ENCODE measurements at places on chromosomes 2 and 18.

- DNase-seq, result peak; percentile 66
Measured at GRCh38 chr2:120729406-120730399, 6.0 kb upstream of the GLI2 start.

DNA sequence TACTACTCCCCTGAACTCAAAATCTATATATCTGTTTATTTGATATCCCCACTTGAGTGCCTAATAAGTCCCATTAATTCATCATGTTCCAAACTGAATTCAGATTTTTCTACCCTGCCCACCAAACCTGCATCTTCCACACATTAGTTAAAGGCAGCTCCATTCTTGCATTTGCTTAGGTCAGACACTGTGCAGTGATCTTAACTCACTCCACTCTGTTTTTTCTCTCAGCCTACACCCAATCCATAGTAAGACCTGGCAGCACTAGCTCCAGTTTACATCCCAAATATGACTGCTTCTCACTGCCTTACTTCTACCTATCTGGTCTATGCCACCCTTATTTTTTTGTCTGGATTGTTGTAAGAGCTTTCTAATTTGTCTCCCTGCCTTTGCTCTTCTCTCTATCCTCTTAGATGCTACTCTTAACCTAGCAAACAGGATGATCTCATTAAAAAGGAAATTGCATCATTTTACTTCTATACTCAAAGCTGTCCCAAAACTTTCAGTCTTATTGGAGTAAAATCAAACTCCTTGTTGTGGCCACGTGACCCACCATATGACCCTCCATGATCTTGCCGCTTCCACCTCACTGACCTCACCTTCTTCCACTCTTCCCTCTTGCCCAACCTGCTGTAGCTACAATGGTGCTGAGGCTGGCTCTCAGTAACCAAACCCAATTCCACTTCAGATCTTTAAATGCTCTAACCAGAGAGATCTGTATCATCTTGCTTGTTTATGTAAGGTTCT, 274.9 kb upstream of the FANCL start:
- no peak for DNase-seq

- no peak for DNase-seq
Measured at GRCh38 chr2:68700560-68700959, 34.1 kb upstream of the ARHGAP25 start.

GRCh38 chr18:27045342-27045741, 139.8 kb downstream of the CHST9 start:
- DNase-seq, result no peak

DNA sequence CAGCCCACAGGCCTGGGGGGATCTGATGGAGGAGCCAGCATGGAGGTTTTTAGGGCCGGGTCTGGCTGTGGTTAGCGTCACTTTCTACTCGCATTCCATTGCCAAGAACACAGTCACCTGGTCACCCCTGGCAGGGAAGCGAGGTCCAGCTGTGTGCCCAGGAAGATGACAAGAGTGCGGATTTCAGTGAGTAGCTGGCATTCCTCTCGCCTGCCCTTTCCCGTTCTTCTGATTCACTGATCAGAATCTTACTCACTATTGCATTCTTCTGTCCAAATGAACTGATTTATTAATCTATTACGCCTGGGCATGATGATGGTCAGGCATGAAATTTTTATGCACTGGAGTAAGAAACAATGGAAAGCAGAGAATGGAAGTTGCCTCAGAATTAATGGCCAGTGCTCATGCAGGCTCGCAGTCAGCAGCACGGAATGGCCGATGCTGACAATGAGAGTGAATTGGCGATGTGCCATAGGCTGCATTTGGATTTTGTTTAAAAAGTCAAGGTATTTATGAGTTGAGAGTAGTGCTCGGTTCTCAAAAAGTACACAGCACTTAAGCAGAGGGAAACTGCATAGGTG, 76.4 kb upstream of the MGAT5 start:
- DNase-seq, result no peak

- DNase-seq, result no peak
Measured at GRCh38 chr2:102392096-102392495, 30.9 kb upstream of the IL18RAP start.

DNA sequence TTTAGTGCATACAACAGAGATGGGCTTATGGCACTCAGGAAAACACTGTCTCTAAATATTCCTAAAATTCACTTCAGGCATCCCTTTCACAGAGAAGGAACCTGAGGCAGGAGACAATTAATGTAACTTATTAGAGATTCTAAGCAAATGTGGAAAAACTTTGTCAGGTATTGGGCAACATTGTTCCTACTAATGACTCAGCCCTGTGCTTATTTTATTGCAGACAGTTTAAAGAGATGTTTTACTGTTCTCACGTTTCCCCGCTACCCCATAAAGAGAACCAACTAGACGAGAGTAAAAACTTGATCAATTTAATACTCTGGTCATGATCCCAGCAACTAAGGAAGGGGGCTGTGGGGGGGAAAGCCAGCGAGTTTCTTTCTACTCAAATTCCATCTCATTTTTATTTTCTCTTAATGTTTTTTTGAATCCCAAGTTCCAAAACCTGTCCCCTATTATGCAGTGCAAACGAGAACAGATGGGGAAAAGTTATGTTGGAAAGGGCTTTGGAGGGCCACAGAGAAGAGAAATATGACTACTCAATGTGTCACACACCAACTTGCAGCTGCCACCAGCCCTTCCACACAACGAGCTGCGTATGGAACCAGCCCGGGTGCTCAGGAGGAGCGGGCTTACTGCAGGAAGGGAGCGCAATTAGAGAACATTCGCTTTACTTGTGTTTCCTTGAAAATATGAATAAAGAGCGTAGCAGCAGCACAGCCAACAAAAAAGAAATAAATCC, 18.7 kb upstream of the ACVR1 start:
- DNase-seq, result no peak

GRCh38 chr2:174025271-174026121, 60.3 kb upstream of the SP3 start:
- DNase-seq, result peak; percentile 86

- DNase-seq, result no peak
Measured at GRCh38 chr18:13181765-13182164, 36.8 kb upstream of the LDLRAD4 start.

GRCh38 chr2:120579916-120580685, 155.6 kb upstream of the GLI2 start:
- DNase-seq, result no peak

DNA sequence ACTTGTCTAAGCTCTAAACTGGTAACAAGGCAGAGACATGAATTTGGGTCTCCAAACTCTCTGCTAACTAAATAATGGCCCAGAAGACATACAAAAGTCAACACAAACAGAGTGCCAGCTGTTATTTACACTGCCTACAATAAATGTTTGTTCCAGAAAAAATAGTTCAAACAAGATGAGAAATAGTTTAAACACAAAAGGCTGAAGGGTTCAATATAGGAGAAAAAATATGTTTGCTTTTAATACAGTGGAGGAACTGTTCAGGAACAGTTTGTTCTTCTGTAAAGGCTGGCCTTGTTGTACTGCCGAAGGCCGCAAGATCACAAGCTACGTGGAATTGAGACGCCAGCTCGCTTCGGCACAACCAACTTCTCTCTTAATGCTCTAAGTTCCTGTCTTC, 74.6 kb downstream of the AFF3 start:
- DNase-seq, result peak; percentile 68

DNA sequence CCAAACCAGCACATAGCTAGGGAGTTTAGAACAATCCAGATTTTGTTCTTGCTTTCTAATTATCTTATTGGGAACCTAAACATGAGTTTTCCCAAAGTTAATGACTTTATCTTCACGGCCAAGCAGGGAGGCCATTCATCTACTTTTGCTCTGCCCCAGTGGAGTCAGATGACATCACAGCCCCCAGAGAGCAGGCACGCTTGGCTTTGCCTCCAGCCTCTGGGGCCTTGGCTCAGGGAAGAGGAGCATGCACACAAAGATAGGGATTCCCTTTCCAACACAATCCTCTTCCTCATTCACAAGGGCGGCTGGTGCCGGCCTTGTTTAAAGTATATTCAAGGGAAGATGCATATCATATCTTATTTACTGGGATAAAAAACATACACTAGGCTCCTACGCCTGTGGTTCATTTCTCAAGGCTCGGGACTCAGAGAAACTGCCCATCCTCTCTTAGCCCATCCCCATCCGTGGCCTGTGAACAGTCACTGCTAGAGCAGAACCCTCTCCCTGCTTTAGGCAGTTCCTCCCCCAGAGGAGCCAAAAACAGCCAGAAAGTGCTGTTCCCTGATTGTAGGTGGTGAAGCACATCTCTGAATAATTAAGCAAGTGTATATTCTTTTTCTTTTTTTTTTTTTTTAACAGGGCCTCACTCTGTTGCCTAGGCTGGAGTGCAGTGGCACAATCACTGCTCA, 21.2 kb downstream of the TGFA start:
- no peak for DNase-seq

DNA sequence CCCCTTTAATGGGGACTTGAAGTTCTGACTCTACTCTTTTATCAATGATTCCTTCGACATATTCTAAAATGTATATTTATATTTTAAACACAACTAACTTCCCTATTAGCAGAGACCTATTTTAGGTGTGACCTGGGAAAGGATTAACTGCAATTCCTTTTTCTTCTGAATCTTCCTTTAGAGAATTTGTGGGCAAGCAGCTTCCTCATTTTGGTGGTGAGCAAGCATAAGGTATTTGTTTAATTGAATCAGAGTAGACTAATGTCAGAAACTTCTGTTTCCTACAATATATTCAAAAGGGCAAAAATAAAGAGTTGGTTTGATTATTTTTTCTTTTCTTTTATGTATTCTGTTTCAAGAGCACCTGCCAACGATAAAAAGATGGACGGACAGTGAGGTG, 237.0 kb downstream of the IKZF2 start:
- no peak for DNase-seq

GRCh38 chr2:79960035-79960434, 344.5 kb downstream of the LRRTM1 start:
- DNase-seq, result no peak

DNA sequence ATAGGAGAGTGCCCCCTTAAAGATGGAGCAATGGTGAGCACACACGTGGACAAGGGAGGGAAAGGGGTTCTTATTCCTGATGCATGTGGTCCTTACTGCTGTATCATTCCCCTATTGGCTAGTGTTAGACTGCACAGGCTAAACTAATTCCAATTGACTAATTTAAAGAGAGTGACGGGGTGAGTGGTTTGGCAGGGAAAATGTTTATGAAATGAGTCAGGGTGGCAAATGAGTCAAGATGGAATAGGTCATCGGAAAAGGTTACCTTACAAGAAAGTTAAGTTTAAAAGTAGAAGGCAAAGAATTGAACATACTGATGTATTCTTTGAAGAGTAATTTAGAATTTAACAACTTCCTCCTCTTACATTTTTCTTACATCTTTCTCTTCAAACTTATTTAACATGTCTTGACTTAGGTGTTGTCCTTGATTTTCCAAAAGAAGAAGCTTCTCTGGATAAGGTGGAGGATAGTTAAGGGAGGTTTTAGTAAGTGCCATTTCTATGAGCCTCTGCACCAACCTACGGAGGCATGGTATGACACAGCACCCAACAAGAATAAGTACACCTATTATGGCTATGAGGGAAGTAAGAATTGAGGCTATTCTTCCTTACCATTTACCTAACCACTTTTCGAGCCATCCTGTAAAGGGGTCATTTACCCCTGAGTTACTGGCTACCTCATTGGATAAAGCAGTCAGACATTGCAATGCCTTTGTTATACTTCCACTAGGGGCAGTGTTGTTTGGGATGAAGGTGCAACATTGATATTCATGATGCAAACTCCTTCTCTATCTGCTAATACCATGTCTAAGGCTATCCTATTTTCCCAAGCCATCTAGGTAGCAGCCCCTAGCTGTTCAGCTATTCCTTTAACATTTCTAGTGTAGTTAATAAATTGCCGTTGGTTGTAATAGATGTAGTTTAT, 1345.8 kb upstream of the LRRTM1 start:
- DNase-seq, result no peak

DNA sequence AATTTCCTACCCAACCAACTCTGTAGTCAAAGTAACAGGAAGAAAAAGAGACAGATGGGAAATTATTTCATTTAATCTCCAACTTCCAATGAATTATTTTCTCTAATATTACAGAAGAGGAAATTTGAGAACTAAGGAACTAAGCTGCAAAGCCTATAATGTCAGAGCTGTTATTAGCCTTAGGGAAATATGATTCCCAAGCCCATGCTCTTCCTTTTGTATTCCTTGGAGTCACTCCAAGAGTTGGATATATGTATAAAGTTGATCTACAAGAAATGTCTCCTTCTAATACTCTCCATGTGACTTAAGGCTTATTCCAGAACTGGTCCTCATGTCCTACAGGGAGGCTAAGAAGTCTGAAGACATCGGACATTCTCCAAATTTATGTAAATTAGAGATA, 31.6 kb upstream of the VWC2L start:
- no peak for DNase-seq
